ENCODE measurements at places on chromosomes 11 and 22. TPM values are rescaled to one million over a fixed set of nuclear protein-coding genes. Genes with fewer than 3 reads are reported as not detected.

LARGE1 gene
- total RNA-seq: 18.3 TPM

GRCh38 chr11:72634016-72634415 lies 40.2 kb downstream of the PDE2A start:
- no peak for DNase-seq
- H3K4me3 ChIP-seq: no peak overlapping the region
- H3K4me1 ChIP-seq: peaks cover 65% of the 10 kb centered on the region
- no peaks in the 10 kb centered on the region for H3K36me3 ChIP-seq
- H3K27ac ChIP-seq: peak overlapping the region; percentile 83

SLC7A4 gene
- not detected for total RNA-seq

CCDC116 gene
- 0.63 TPM for total RNA-seq

GRCh38 chr22:44759001-44759400 lies 6.6 kb downstream of the ARHGAP8 start:
- no peak overlapping the region for H3K27ac ChIP-seq
- no peaks in the 10 kb centered on the region for H3K27me3 ChIP-seq
- H3K4me3 ChIP-seq: no peak overlapping the region
- no peak for DNase-seq

GRCh38 chr11:88352139-88352538 lies 14.6 kb upstream of the CTSC start:
- no peak overlapping the region for H3K27ac ChIP-seq
- H3K27me3 ChIP-seq: no peaks in the 10 kb centered on the region
- peak; percentile 67 for DNase-seq
- no peak overlapping the region for H3K4me3 ChIP-seq
- no peaks in the 10 kb centered on the region for H3K36me3 ChIP-seq

DNA sequence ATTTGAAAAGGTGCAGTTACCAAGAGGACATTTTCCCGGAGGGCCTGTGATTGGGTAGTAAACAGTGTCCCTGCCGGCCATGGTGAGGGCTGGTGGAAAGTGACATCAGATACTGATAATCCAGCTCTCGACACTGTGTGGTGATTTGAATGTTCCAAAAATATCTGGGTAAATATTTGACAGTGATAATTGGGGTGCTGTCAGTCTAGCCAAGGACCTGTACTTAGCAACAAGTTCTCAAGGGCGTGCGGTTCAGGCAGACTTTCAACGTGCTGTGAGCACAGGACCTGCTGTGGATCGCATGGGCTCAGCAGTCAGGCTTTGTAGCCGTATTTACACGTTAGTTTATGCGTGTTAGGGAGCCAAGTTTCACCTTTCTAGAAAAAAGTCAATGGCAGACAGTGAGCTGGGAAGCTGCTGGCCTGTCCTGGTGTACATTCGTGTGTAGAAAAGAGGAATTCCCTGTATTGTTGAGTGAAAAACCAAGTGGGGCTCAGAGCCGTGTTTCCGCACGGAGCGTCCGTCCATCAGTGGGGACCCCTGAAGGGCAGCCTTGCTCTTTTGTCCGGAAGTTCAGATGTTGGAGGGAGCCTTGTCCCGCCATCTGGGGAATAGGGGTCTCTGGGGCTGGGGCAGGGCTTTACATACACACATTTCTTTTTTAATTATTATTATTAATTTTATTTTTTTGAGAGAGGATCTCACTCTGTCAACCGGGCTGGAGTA lies 11.3 kb downstream of the TRMU start:
- no peaks in the 10 kb centered on the region for H3K4me1 ChIP-seq
- no peak for DNase-seq
- peaks cover 47% of the 10 kb centered on the region for H3K36me3 ChIP-seq

GRCh38 chr11:12229450-12230229 lies 119.2 kb downstream of the MICAL2 start:
- peak overlapping the region; percentile 60 for H3K27ac ChIP-seq
- peaks cover 41% of the 10 kb centered on the region for H3K4me1 ChIP-seq
- DNase-seq: no peak
- H3K27me3 ChIP-seq: no peaks in the 10 kb centered on the region

DNA sequence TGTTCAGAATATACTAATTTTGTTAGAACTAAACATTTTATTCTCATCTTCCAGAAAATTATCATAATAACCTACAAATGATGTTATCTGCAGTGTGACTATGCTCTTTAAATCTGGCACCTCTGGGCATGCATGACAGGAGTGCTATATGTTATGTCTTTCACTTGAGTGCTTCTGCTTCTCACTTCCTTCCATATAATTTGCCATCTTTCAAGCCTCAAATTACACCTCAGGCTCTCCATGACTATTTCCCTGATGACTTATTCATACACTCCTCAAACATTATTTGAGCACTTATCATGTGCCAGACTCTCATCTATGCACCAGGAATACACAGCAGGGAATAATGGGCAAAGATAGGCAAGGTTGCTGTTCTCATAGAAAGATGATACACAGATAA lies 219.3 kb upstream of the POU2AF2 start:
- H3K4me3 ChIP-seq: no peak overlapping the region
- H3K27ac ChIP-seq: no peak overlapping the region
- H3K4me1 ChIP-seq: no peaks in the 10 kb centered on the region
- DNase-seq: no peak
- no peaks in the 10 kb centered on the region for H3K36me3 ChIP-seq
- H3K27me3 ChIP-seq: no peaks in the 10 kb centered on the region
